ENCODE measurements at places on chromosomes 3 and 15.

DNA sequence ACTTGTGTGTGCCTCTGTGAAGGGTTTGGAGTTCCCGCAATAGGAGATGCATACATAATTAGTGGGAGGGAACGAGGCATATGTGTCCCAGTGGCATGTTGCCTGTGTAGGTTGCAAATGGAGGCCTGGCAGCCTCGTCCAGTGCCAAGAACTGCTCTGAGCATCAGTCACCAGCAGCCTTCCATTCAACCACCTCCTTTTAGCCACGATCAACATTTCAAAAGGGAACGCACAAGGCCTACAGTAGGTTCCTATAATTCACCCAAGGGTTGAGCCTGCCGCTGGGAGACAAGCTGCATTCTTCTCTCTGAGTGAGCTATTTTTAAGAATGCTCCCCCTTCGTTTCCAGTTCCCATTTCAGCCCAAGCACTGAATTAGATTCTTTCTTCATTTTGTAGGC is 78.8 kb upstream of the CTNNB1 start:
- no peak for DNase-seq

GRCh38 chr3:41327718-41328117 is 128.4 kb downstream of the CTNNB1 start:
- no peak for DNase-seq

- no peak for DNase-seq
These were observed 691.6 kb downstream of the ZNF385D start for GRCh38 chr3:21059404-21059803.

DNA sequence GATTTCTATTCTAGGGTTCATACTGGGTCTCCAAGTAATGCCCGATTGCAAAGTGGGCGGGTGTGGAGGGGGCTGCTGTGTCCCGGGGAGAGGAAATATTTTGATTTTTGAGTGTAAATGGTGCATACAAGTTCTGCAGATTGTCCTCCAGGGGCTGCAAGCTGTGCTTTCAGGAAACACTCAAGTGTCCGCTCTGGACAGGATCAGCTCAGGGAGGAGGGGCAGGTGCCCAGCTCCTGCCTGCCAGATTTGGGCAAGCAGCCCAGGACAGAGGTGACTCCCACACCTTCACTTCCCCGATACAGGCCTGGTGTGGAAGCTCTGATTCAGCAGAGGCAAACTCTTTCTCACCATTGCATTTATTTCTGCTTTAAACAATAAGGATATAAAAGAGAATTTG is 142.7 kb downstream of the ALDH1A2 start:
- no peak for DNase-seq

GRCh38 chr3:194868831-194869230 is 183.1 kb downstream of the FAM43A start:
- no peak for DNase-seq

- no peak for DNase-seq
These were observed 46.8 kb downstream of the MAGEF1 start for GRCh38 chr3:184665101-184665500.

GRCh38 chr3:138254216-138254615 is 67.1 kb downstream of the ARMC8 start:
- DNase-seq = no peak

DNA sequence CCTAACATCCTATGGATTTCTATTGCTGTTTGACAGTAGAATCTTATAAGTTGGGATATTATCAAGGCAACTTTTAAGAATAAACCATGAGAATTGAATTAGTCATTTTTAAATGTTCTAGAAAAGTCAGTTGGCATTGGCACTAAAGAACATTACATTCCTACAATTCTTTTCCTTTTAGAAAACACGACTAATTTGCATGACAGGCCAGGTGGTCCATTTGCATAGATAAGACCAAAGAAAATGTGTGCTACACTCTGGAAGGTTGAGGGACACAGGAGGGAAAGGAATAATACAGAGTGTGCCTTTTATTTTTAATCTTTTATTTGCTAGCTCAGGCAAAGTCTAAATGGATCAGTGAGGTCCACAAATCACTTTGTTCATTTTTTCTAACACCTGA is 962.3 kb downstream of the EPHA3 start:
- no peak for DNase-seq

- no peak for DNase-seq
These were observed 16.3 kb upstream of the MB21D2 start for GRCh38 chr3:192933779-192934460.

DNA sequence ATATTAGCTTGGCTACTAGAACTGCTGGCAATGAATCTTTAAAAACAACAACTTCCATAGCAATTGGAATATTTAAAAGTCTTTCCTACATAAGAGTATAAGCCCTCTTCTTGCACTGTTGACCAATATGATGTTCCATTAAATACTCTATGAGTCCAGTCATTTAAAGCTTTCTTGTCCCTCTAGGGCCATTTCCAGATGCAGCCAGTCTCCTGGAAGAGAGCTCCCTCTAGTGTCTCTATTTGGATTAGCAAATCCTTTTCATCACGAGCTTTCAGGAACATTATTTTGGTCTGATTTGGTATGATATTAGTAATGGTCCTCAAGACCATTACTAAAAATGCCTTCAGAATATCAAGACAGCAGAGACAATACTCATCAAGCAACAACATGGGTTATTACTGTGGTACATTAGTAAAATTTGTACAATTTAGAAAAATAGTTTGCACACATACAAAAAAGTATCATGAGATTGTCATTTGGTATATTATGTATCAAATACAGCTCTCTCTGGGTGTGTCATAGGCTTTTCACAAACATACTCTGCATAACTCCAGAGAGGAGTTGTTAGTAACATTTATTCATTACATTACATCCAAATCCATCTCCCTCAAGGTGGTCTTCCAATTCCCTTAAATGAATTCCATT is 101.3 kb downstream of the DPH6 start:
- no peak for DNase-seq

DNA sequence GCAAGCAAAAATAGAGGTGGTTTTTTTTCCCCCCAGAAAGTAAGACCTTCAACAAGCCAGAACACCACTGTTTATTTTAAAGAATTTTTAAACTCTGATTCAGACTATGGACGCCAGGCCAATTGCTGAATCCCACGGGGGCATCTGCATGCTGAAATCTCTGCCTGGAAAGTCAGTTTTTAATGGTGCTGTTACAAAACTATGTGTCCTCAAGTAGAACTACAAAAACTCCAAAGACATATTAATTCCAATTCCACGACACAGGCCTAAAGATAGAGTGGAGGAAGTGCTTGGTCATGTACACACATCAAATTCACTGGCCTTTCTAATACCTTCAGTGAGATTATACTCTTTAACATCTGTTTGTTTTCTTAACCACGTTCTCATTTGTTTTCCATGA is 490.5 kb upstream of the NR2F2 start:
- no peak for DNase-seq

GRCh38 chr3:126113733-126114442 is 30.0 kb upstream of the SLC41A3 start:
- DNase-seq = no peak

GRCh38 chr3:172746475-172746874 is 4.1 kb upstream of the ECT2 start:
- no peak for DNase-seq

- no peak for DNase-seq
These were observed 4.3 kb downstream of the GOLIM4 start for GRCh38 chr3:168091302-168091858.

- DNase-seq = no peak
These were observed 87.0 kb downstream of the TMEM108 start for GRCh38 chr3:133125171-133125570.

- DNase-seq = no peak
These were observed 31.3 kb downstream of the EFL1 start for GRCh38 chr15:82231233-82231632.

DNA sequence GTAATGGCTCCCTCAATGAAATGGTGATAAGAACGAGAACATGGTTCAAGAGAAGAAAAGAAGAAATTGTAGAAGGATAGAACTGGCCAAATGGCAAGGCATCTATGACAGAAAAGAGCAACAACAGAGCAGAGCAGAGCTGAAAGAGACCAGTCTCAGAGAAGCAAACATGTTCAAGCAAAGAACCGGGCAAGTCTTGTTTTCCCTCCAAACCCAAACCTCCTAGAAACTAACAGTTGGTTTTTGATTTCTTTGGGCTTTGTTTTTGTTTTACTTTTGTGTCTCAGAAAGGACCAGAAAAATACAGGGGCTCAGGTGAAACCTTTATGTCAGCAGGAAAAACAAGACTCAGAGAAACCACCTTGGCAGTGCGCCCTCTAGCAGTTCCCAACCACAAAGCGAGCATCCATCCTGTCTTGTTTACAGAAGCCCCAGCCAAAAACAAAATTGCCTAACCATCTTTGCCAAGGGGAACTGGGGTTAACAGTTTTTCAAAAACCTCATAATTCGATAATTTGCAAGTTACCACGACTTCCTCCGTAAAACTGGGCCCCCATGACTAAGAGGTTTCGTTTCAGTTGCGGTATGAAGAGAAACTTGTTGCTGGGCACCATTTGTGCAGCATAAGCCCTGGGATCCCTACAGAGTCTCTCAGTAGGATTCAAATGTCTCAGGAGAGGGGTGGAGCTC is 159.2 kb upstream of the SLC24A5 start:
- DNase-seq = no peak

- no peak for DNase-seq
These were observed 1104.9 kb downstream of the NSUN3 start for GRCh38 chr3:95167748-95168147.

- DNase-seq = no peak
These were observed 86.7 kb downstream of the ST8SIA2 start for GRCh38 chr15:92480361-92480760.

- no peak for DNase-seq
These were observed 309.6 kb downstream of the TUSC7 start for GRCh38 chr3:117019082-117019713.

DNA sequence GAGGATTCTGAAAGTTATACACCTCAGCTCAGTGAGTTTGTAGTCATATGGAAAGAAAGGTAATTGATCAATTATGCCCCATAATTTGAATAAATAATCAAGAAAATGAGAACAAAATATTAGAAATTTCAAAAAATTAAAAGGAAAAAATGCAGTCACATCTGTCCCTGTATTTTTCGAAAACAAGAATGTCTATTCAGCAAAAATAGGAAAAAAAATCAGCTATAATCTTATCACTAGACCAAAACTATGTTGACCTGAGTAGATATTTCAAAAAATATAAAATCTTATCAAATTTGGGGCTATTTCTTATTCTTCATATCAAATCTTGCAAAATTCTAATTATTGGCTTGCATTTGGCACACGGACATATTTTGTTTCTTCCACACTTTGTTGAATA is 501.2 kb upstream of the CNTN3 start:
- no peak for DNase-seq

DNA sequence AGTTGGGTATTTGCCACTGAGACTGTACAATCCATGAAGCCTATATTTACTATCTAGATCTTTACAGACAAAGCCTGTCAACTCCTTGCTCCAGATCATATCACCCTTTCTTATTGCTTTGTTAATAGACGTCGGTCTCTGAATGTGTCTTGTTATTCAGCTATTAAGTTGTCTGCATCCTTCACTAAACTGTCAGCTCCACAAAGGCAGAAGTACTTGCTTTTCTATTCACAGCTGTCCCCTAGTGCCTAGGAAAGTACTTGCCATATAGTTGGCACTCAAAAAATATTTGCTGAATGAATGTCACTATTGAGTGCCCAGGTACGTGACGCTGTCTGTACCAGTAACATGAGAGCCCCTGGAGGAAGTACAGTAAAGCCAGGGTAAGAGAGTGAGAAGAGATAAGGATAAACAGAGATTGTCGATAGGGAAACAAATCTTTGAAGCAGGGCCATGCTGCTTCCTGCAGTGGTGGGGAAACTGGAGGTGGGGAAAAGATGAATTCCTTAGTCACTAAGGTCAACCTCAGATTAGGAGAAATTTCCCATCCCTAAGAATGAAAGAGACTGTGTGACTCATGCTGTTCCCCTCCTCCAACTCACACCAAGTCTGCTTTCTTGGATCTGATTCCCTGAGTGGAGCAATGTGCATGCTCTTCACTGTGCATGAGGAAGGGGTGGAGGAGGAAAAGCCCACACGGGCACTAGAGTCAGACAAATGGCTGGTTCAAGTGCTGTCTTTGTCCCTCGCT is 36.3 kb downstream of the PRICKLE2 start:
- no peak for DNase-seq

GRCh38 chr15:82966671-82967071 is 14.2 kb upstream of the HOMER2 start:
- no peak for DNase-seq

DNA sequence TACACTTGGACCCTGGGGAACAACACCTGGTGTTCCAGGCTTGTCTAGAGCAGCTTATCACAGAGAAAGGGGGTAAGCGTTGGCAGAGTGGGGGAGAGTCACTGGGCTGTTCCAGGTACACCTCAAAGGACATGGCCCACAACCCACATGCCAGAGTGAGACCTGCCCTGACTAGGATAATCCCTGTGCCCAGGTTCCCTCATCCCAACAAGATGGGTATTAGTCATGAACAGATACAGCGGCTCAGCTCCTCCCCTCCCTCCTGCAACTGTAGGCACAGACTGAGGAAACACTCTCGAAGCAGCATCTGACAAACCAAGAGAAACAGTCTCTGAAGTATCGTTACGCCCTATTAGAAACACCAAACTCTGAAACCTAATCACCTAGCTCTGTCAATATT is 32.1 kb upstream of the RPS17 start:
- DNase-seq = no peak

DNA sequence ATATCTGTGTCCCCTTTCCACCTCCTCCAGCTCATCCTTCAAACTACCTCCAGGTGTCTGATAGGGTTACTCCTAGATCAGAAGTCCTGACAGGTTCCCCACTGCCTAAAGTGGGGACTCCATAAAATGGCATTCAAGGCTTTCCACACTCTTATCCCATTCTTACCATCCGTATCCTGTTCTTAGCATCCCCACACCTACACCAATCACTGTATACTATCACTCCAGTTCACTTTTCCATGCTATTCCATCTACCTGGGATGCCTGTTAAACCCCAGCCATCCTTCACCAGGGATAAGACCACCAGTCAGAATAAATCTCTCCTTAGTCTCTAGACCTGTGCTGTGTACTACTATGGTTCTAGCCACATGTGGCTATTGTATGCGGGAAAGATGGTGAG is 19.1 kb downstream of the SSR3 start:
- DNase-seq = no peak

DNA sequence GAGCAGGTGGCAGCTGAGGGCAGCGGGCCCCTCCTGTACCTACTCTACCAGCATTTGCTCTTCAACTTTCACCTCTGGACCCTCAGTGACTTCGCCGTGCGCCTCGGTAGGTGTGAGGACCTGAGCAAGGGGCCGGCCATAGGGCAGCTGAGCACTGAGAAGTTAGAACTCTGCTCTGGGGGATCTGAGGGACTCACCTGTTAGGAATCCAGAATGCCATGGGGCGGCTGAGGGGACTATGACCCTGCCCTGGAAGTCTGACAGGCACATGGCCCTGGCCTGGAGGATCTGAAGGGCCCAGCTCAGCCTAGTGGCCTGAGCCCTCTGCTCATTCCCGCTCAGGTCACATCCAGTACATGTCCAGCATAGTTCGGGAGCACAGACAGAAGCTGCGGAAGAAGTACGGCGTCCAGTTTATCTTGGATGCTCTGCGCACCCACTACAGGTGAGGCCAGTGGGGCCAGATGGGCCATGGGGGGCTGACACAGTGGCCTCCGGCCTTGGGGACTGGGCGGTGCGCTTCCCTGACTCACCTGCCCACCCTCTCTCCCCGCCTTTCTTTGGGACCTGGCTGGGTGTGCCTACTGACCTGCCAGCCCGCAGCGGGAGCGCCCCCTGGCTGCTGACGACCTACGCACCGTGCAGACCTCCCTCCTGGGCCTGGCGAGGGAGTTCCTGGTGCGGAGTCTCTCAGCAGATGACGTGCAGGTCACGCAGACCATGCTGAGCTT is 18.8 kb downstream of the NBEAL2 start:
- DNase-seq = peak; percentile 57

- no peak for DNase-seq
These were observed 963.4 kb downstream of the MCTP2 start for GRCh38 chr15:95194746-95195145.
